ENCODE measurements at places on chromosomes 12 and 14.

DNA sequence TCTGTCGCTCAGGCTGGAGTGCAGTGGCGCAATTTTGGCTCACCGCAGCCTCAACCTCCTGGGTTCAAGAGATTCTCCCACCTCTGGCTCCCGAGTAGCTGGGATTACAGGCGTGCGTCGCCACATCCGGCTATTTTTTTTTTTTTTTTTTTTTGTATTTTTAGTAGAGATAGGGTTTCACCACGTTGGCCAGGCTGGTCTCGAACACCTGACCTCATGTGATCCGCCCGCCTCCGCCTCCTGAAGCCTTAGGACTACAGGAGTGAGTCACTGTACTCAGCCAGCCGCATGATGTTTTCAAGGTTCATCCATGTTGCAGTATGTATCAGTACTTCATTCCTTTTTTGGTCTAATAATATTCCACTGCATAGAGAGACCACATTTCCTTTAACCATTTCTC is 2.4 kb upstream of the RNF34 start:
- no peak for DNase-seq

GRCh38 chr12:49548822-49549648 is 10.2 kb downstream of the KCNH3 start:
- DNase-seq: no peak

DNA sequence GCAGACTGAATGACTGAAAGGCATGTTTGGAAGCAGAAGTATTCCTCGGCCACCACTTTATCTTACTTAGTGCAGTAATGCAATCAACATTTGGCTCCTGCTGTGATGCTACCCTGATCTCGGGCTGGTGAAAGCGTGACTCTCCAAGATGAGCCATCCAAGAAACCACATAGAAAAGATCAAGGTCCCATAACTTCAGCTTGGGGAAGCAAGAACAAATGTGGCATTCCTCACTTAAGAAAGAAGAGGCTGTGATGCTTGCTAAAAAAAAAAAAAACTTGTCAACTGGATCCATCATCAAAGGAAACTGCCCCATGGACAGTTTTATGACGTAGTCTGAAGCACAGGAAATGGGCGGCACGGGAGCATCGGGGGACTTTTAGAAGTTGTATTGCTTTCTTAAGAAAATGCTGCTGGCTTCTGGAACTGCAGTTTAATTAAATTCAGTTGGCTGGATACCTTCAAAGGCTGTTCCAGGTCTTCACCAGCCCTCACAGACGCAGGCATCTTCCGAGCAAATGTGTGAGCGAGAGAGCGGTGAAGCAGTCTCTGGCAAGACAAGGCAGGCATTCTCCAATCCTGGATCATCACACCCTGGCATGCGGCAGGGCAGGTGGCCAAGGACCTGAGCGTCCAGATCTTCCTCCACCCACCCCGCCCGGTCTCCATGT is 38.2 kb upstream of the MAP1LC3B2 start:
- DNase-seq: no peak

GRCh38 chr12:47707905-47708543 is 2.2 kb upstream of the RPAP3 start:
- DNase-seq: no peak

DNA sequence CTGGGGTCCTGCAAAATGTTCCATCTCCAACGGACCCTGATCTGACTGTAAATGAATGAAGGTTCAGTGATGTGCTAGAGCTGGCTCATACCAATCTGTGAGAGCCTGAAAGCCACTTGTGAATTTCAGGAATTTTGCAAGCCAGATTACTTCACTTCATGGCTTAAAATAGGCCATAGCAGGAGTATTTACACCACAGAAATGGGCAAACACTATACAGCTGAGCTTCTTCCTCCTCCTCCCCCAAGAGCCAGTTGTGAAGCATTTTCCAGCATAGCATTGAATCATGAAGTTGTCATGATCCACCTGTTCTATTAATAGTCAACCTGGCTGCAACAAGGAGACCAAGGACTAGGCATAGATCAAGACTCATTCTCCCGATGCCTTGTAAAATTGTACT is 141.3 kb upstream of the RASSF8 start:
- no peak for DNase-seq

DNA sequence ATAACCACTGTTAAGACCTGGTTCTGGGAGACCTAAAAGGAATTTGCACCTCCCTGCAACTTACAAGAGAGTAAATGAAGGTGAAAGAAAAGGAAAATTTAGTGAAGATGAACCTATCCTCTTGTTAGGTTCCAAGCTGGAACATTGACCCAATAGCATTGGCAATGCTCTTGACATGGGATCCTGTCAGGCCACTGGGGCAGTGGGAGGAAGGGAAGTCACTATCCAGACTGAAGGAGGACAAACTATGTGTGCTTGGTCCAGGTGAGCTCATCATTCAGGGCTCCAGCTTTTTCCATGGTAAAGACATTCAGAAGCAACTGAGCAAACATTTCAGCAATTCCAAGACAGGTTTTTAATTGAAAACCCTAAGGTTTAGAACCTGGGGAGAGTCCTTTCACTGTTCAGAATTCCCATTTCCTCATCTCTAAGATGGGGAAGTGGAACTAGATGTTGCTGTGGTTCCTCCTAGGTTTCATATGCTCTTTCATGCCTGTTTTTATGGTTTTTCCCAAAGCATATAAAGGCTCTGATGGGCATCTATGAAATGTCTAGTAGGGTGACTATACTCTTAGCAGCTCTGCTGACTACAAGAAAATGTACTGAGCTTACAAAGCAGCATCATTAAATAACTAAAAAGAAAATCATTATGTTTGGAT is 33.1 kb downstream of the MAPK1IP1L start:
- no peak for DNase-seq

GRCh38 chr12:24754690-24755638 is 193.9 kb downstream of the BCAT1 start:
- peak; percentile 64 for DNase-seq

- DNase-seq: no peak
These were observed 15.7 kb upstream of the AMN start for GRCh38 chr14:102906616-102907302.

- DNase-seq: peak; percentile 25
These were observed 132.1 kb downstream of the RAD51B start for GRCh38 chr14:67951529-67952135.

DNA sequence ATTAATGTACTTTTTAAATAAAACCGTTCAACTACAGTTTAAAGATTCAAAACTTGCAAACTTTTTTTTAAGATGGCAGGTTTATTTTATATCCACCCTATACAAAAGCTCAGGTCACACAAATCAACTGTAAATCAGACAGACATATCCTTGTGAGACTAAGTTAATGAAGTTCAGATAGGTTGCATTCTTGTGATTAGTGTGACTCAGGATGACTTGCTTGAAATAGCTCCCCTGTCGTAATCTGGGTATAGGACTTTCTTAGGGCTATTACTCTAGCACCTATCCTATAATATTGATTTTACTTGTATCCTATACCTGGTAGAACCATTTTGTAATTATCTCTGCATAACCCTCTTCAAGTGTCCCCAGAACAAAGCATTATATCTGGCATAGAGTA is 9.5 kb upstream of the PRKD1 start:
- DNase-seq: no peak

DNA sequence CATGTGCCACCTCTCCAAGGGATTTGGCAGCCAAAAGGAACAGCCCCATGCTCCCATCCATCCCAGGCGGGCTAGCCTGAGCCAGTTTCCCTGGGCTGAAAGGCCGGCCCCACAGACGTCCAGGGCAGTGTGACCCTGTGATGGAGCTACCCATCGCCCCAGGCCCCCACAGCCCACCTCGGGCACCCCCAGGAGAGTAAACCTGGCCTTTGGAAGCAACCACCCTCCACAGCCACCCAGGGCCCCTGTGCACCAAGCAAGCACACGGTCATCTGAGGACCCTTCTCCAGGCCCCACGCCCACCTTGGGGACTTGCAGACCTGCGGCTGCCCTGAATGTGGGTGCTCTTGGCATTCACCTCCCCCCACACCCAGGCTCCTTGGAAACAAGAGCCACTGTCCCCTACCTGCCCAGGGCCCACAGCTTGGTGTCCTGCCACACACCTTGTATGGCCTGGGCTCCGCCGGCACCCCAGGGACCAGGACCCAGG is 8.4 kb downstream of the AHNAK2 start:
- no peak for DNase-seq

DNA sequence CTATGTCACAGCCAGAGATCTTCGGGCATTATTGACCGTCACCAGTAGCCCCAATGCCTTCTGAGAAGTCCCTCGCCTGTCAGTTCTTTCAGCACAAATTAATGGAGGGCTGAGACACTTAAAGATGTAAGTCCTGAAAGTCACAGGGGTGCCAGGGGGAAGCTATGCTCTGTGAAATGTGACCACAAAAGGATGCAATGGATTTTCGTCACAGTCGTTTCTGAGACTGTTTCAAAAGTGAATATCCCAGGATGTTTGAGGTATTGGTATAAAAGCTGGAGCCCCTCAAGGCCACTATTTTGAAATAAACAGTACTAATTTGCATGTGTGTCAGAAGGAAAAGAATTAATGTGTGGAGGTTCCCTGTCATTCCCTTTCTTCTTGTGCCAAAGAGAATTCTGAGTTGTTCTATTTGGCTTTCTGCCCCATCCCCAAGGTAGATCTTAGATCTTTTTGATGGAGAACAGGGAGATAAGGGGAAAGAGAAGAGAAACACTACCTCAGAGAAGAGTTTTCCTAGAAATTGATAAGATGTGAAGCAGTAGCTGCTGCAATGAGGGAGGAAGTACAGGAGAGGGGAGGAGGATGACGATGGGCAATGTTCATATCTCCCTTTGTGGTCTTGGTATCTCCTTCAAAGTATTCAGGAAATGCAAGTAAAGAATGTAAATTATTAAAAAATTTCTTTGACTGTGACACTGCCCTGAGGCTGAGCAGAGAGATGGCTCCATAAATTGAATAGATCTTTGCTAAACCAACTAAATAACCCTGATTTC is 101.8 kb upstream of the NAP1L1 start:
- DNase-seq: no peak

All from stromal cell of bone marrow (primary cell).